ENCODE measurements at places on chromosomes 13 and 19.

GRCh38 chr13:37364007-37364406, 234.6 kb downstream of the POSTN start:
- no peak for DNase-seq

- peak; percentile 54 for DNase-seq
Measured at GRCh38 chr13:105410602-105411001, 1124.9 kb downstream of the EFNB2 start.

DNA sequence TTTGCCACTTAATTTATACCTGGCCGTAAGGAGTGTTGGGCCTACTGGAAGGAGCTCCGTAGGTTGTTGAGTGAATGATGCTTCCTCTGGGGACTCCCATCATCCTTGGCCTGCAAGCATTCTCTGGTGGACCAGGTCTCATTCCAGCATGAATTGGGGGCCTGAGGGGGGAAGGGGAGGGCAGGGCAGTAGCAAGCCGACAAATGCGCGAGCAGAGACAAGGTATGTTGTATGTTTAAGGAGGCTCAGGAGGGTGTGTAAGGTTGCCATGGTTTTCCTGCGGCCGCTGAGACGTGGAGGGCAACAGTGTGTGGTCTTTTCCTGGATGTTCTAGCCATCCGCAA, 749 bp downstream of the ZNF264 start:
- no peak for DNase-seq

GRCh38 chr19:21402303-21402985, 5.5 kb downstream of the ZNF493 start:
- DNase-seq = no peak

GRCh38 chr19:12705654-12706331, 9.4 kb upstream of the FBXW9 start:
- DNase-seq = no peak

DNA sequence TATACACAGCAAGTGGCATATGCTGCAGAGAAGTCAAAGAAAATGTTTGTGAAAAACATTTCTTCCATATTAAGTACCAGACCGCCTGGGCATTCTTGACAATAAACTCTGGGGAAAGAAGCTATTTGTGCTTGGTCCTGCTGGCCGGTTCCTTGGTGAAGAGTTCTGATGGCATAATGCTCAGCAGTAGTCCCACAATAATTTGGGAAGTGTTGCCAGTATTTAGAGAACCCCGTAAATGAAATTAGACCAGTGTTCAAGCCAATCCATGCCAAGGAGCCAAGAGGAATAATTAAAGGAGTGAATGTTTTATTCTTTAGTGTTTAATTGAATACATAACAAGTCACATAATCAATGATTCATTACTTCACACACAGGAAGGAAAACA, 6.3 kb downstream of the KCTD12 start:
- no peak for DNase-seq

GRCh38 chr19:12642506-12642905, 24.0 kb downstream of the MAN2B1 start:
- DNase-seq = no peak

GRCh38 chr13:25335856-25336255, 34.4 kb downstream of the NUP58 start:
- DNase-seq = no peak

GRCh38 chr13:36313047-36313969, 15.7 kb upstream of the CCDC169 start:
- DNase-seq = no peak

DNA sequence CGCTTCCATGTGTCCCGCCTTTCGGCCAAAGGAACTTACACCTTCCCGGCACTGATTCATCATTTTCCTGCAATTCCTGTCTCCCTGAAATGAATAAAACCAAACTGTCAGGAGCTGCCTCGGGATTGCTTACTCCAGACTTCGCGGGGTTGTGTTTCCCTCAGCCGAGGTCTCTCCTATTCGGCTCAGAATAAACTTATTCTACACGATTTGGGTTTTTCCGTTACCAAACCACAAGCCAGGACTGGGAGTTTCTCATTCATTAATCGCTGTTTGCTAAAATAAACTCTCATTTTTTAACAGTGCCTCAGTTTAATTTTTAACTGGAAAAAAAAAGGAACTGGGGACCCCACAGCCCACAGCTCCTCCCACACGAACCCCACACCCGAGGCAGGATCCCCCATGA, 667 bp downstream of the ZNF878 start:
- no peak for DNase-seq

- no peak for DNase-seq
Measured at GRCh38 chr19:34403784-34404108, 453 bp upstream of the PDCD2L start.

DNA sequence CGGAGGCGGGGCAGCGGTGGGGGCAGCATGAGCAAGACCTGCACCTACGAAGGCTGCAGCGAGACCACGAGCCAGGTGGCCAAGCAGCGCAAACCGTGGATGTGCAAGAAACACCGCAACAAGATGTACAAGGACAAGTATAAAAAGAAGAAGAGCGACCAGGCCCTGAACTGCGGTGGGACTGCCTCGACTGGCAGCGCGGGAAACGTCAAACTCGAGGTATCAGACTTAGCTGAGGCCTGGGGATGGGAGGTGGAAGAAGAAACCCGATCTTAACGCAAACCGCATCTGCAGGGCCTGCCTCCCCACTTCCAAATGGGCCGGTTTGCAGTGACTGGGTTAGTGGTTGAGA, 693 bp downstream of the RFXAP start:
- DNase-seq = no peak

Measured in iPS-NIHi11 (cell line).